Inflammatory macrophage treated with lipopolysaccharide for 4 hours (primary cell): ENCODE measurements at places on chromosomes 7 and 10.

GRCh38 chr10:125284875-125285597 is 124.7 kb upstream of the CTBP2 start:
- DNase-seq, result no peak

- DNase-seq, result no peak
Observed at GRCh38 chr10:33843379-33843778, 508.9 kb upstream of the NRP1 start.

GRCh38 chr10:12726971-12727831 is 274.3 kb downstream of the CCDC3 start:
- no peak for DNase-seq

DNA sequence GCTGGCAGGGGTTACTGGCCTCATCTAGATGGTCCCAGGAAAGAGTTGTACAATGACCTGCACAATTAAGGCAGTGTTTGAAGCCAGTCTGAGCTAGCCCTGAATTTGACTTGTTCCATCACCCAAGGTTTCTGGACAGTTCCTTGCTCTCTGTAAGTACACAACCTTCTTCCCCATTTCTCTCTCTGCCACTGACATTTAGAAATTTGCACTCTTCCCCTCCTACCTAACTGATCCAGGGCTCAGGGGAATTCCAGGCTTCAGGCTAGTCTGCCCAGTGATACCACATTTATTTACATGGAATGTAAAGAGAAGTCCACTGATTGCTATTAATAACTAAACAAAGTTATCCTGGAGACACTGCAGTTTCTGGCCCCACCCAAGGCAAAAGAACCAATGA is 139.0 kb upstream of the GPR26 start:
- DNase-seq, result peak; percentile 57

DNA sequence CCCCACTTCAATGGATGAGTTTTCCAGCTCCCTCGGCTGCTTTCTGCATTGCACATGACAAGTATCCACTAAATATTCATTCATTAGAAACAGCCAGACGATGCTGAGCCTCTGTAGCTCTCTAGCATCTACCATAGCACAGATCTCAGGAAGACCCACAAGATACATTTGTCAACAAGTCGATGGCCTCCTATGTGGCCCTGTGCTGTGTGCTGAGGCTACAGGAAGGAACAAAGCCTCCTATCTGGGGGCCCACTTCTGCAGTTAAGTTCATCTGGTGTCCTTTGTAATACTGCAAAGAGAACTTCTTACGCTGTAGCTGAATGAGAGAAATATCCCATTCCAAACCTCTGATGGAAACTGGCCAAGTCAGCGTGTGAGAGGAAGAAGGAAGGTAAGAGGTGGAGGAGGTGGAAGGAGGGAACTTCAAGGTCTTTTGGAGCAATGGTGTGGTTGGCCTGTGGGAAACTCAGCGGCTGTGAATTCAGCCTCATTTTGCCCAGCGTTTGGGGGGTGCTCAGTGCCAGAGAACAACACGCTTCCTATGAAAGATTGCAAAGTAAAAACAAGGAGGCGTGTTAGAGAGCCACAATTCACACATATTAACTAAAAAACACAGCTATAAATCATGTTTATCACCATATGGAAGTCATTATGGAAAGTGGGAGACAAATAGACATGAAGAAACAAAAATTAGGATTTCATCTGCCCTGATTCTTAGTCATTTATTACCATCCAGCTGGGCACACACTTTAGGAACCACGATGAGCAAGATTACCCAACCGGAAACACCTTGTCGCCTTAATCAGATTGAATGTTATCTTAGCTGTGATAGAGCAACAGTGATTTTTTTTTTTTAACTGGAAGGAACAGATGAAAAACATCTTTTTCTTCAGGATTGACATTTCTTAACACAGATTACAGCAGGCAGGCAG is 62.2 kb upstream of the USP6NL start:
- no peak for DNase-seq
